ENCODE measurements at places on chromosomes 11 and 22.

GRCh38 chr11:12403122-12403996, 26.0 kb downstream of the PARVA start:
- no peak for DNase-seq

DNA sequence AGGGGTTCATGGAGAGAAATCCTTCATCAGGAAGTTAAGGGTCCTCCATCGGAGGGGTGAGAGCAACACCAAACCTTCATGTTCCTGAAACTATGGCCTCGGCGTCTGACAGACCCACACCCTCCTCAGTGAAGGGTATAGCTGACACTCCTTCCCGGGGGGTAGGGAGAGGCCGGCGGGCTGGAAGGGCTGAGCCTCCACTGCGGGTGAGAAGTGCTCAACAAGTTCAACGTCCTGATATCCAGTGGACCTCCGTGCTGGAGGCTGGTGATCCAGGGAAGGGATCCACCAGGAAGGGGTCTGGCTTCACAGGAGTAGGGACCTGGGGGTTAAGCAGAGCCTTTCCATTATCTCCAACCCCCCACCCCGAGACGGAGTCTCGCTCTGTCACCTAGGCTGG, 12.3 kb downstream of the CARS1 start:
- no peak for DNase-seq

GRCh38 chr11:60251485-60252212, 8.7 kb upstream of the MS4A4E start:
- no peak for DNase-seq

DNA sequence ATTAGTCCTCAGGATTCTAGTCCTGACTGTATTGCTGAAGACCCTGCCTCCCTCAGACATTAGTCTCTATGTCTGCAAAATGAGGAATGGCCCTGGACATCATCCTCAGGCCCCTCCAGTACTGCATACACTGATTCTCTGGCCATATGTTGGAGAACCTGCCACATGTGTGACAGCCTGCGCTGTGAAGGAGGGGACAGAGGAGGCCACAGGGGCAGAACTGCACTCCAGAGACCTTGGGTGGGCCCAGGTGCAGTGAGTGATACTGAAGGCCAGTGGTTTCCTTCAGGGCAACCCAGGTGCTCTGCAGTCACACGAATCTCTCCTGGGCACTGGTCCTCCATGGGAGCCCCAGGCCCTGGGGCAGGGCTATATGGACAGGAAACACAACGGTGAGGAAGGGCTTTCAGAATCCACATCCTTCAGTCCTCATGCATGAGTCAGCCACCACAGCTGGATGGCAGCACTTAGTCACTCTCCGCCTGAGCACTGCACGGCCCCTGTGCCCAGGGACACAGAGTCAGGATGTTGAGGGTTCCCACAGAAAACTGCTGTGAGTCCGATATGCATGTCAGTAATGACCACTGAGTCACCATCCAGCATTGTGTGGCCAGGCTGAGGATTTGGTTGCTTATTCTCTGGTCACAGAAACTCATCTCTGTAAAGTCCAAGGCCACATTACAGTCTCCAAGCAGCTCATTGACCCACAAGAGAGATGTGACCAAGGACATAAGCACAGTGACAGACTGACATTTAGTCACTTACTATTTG, 39.7 kb downstream of the ME3 start:
- DNase-seq: no peak

DNA sequence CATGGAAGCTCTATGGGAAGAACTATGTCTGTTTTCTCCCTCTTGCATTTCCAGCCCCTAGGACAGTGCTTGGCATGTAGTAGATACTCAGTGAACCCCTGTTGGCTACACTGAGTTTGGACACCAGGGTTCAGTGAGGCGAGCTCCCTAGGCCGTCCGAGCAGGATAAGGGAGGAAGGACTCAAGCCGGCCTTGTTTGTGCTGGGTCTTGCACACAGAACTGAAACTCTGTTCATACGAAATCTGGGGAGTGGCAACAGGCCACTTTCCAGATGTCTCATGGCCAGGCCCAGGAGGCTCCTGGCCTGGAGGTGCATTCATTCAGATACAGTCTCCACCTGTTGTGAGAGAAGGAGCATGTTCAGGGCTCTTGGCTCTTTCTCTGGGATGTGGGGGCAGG, 23.6 kb upstream of the LMO1 start:
- no peak for DNase-seq

DNA sequence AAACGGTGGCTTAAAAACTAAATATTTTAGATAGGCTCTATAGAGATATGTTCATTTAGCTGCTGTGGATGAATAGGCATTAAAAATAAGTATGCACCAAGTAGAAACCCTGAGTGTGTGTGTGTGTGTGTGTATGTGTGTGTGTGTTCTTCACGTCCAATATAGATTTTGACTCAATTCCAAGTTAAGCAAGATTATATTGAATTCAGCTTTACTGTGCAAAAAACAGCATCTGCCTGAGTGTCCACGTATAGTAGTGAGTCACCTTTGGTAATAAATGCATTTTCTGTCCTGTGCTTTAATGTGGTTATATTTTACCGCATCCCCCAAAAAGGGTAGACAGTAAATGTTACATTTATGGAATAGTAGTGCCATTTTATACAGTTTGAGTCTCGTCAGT, 71.2 kb downstream of the PDHX start:
- DNase-seq: no peak

DNA sequence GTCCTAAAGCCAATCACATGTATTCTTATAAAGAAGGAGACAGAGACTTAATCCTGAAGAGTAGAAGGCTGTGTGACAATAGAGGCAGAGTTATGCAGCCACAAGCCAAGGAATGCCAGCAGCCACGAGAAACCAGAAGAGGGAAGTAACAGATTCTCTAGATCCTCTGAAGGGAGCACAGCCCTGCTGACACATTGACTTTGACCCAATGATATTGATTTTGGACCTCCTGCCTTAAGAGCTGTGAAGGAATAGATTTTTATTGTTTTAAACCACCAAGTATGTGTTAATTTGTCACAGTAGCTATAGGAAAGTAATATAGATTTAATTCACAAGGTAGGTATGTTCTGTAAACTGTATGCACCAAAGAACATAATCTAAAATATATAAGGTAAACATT, 103.6 kb downstream of the TTC17 start:
- no peak for DNase-seq

- no peak for DNase-seq
Measured at GRCh38 chr22:44409211-44409973, 88.6 kb downstream of the RTL6 start.

GRCh38 chr11:70820311-70820710, 422.0 kb downstream of the CTTN start:
- no peak for DNase-seq

- DNase-seq: no peak
Measured at GRCh38 chr11:80346353-80347059, 905.7 kb upstream of the TENM4 start.

DNA sequence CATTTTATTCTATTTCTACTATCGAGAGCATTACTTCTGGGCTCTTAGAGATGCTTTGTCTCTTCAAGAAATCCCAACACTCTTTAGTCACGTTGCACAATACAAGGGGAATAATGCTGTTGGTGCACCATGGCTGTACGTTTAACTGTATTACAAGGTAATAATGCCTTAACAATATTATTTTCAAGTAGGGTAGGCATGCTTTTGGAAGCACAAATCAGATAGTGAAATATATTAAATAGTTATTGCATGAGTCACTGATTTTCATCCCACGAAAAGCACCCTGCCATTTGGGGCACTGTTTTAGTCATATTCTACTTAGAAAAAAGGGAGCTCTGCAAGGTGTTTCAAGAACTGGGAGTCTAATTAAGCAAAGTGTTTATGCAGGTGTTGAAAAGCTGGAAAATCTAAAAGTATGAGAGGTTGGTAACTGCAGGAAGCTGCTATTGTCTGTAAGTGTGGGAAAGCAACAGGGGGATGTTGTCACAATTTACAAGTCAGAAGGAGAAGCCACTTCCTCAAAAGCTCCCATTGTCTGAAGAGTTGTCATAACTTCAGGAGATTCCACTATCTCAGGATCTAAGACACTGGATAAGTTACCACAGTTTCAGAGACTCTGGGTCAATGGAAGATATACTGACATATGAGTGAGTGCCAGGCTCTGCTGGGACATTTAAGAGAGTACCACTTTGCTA, 218.2 kb downstream of the JRKL start:
- no peak for DNase-seq

GRCh38 chr11:75380716-75381420, 18.4 kb upstream of the RPS3 start:
- DNase-seq: no peak

- DNase-seq: no peak
Measured at GRCh38 chr11:69344570-69345145, 50.7 kb downstream of the MYEOV start.

DNA sequence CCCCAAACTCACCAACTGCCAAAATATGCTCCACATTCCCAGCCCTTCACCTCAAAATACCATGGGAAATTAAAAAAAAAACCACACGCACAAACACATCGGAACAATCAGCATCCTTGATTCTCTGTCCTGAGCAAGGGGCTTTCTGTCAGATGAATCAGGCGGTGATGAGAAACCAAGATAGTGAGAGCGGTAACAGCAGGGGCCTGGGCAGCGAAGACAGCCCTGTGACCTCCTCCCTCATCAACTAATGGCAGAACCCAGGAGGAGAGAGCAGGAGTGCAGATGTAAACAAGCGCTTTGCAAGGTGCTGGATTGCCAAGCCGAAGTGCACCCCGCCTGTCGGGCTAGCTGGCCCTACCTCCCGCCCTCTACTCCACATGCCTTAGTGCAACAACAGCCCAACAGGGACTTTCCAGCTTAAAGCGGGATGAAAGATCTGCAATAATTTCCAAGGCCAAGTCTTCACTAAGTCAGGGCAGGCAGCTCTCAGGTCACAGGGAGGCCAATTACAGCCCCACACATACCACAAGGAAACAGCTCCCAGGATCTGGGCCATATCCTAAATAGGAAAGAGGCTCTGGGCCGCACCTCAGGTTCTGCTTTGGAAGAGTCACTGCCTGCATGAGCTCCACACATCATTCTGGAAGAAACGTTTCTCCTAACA, 72.2 kb upstream of the BID start:
- no peak for DNase-seq

Measured in D721Med (cell line).